ENCODE measurements at places on chromosomes 16 and 17. TPM values are rescaled to one million over a fixed set of nuclear protein-coding genes. Genes with fewer than 3 reads are reported as not detected.

DNA sequence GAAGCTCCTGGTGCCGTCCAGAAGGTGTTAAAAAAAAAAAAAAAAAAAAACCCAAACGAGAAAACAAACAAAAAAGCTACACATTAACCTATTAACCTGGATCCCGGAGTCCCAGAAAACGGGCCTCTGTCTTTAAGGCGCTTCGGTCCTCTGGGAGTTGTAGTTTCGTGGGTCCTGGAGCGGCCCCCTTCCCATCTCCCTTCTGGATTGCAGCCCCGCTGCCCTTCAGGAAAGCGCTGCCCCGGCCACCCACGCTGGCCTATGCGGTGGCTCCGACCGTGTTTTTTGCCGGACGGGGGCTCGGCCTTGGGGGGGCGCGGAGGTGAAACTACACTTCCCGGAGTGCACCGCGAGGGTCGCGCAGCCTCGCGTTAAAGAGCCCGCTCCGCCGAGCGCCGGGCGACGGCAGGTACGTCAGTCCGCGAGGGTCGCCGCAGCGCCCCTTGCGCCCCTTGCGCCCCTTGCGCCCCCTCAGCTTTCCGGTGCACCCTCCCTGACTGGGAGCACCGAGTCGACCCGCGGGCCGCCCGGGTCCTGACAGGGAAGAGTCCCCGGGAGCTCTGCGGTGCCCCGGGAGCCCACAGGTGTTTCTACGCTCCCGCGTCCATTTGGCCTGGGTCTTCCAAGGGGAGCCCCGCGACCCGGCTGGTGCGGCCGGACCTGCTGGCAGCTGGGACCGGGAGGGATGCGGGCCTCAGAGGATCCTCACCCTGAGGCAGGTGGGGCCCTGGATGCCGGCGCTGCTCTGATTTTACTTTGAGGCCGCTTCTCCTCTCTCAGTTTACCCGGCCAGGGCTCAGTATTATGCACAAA lies at the start of gene FCSK:
Gene FCSK (plus strand): TSS at position 374 of the 813 bp plus-strand sequence. CDS start 8,596 bp downstream, outside the sequence.
- peak within 1 kb of the TSS; percentile 94 for H3K4me3 ChIP-seq
- H3K4me1 ChIP-seq = peaks cover 4% of the 10 kb centered on the region
- peak; percentile 68 for DNase-seq
- no peaks in the 10 kb centered on the region for H3K36me3 ChIP-seq
- H3K27ac ChIP-seq = peak within 1 kb of the TSS; percentile 95
- no peaks in the 10 kb centered on the region for H3K27me3 ChIP-seq

GRCh38 chr17:20284022-20284421 lies 183.3 kb downstream of the LGALS9B start:
- H3K4me3 ChIP-seq = no peak overlapping the region
- no peaks in the 10 kb centered on the region for H3K27me3 ChIP-seq
- no peaks in the 10 kb centered on the region for H3K4me1 ChIP-seq
- no peak overlapping the region for H3K27ac ChIP-seq
- DNase-seq = no peak
- no peaks in the 10 kb centered on the region for H3K36me3 ChIP-seq

DNA sequence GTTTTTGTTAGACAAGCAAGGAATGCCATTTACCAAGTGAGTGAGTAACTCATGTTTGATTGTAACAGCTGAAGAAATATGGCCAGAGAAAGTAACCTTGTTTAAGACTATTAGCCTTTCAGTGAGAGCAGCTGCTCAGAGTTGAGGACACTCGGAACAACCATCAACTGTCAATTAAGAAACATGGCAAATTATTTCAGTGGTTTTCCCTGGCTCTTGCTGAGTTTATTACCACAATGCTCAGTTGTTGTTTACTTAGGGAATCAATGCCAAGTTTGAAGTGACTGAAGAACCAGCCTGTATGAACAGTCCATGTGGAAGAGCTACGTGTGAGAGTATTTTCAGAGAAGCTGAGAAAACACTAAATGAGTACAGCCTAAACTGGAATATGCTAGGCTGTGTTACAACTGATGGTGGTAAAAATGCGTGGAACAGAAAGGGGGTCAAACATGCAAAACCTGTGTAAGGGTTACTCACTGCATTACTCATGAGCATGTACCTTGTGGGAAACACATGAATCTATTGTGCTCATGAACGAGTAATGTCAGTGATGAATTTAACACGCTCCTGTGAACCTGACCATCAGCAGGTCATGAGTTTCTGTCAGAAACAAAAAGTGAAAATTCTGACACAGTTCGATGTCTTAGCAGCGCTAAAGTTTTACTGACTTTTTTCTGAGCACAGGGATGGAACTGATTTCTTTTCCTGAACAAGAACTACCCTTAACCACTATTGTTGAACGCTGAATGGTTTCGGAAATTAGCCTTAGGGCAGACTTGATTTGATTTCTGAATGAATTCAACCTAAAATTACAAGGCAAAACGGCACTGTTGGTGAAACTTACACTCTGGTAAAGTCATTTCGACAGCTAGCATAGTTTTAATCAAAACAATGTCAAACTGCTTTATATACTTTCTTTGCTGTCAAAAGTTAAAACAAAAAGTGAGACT lies 33.5 kb downstream of the GNA13 start:
- no peaks in the 10 kb centered on the region for H3K27me3 ChIP-seq
- peaks cover 39% of the 10 kb centered on the region for H3K4me1 ChIP-seq
- H3K4me3 ChIP-seq = no peak overlapping the region
- peak overlapping the region; percentile 2 for H3K27ac ChIP-seq
- no peaks in the 10 kb centered on the region for H3K36me3 ChIP-seq

C16orf96 gene
- 0.30 TPM for polyA plus RNA-seq

DNA sequence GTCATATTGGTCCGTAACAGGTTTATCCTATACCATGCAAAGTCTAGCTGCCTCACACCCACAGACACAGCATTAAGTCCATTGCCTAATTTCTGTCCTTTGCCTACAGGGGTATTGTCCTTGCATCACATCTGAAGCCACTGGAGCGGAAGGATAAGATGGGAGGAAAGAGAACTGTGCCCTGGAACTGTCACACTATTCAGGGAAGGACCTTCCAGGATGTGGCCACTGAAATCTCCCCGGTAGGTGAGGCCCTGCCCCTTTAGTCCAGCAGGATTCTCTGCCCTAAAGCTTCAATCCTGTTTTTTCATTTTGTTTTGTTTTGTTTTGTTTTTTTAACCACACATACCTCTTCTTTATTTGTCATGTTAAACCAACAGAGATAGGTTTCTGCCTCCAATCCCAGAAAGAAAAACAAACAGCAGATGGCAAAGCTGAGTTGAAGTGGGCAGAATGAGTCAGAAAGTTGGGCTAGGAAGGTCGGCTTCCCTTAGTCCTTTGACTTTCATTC lies 2.2 kb upstream of the EFTUD2 start:
- no peak overlapping the region for H3K4me3 ChIP-seq
- H3K27ac ChIP-seq = no peak overlapping the region
- H3K27me3 ChIP-seq = no peaks in the 10 kb centered on the region
- H3K36me3 ChIP-seq = no peaks in the 10 kb centered on the region
- H3K4me1 ChIP-seq = no peaks in the 10 kb centered on the region

TOX3 gene
- polyA plus RNA-seq = 4.6 TPM

DNA sequence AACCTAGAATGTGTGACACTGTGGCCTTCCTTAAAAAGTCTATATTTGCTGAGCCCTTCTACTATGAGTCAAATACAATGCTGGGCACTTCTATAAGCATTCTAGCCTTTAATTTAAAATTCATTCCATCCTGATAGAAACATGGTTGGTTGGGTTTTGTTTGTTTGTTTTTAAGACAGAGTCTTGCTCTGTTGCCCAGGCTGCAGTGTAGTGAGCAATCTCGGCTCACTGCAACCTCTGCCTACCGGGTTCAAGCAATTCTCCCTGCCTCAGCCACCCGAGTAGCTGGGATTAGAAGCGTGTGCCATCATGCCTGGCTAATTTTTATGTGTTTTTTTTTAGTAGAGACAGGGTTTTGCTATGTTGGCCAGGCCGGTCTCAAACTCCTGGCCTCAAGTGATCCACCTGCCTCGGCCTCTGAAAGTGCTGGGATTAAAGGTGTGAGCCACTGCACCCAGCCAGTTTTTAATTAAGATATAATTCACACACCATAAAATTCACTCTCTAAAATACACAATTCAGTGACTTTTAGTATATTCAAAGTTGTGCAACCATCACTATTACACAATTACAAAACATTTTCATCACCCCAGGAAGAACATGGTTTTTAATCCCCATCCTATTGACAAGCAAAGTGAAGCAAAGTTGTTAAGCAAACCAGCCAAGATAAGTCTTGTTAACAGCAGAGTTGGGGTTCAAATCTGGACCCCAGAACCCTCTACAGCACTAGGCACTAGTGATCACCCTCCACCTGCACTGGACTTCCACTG lies 42.8 kb downstream of the CMTM4 start:
- no peak overlapping the region for H3K27ac ChIP-seq
- no peaks in the 10 kb centered on the region for H3K4me1 ChIP-seq
- H3K4me3 ChIP-seq = no peak overlapping the region
- H3K27me3 ChIP-seq = no peaks in the 10 kb centered on the region

DNA sequence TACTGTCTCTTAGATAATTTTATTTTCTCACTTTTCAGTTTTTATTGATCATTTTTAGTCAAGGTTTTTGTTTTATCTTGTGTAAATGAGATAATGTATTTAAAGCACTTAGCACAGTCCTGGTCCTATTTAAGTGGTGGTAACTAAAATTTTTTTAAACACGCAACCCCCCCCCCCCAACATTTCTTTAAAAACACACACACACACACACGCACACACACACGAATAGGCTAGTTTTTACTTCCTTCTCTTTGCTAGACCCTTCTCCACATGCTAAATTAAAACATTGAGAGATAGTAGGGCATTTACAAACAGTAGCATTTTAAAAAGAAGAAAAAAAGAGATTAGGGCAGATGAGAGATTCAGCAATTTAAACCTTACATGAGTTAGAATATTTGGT lies 5.0 kb downstream of the NFATC3 start:
- H3K27ac ChIP-seq = no peak overlapping the region
- DNase-seq = no peak
- no peaks in the 10 kb centered on the region for H3K27me3 ChIP-seq

DNA sequence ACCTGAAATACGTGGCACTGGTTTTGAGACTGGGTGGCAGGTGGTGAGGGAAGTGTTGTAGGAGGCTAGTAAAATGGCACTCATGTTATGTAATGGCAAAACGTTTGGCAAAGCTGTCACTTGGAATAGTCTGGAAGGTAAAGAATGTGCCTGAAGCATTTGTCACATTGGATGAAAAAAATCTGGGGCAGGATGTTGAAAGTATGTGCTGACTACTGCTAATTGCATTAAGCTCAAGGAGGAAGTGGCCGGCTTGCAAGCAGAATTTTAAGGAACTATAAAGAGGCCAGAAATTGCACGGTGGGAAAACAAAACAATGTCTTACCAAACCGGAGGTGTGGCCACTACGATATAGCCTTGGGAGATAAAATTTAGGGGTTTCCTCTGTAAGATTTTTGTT lies 26.6 kb upstream of the NLRP1 start:
- no peak overlapping the region for H3K4me3 ChIP-seq
- H3K36me3 ChIP-seq = no peaks in the 10 kb centered on the region
- no peaks in the 10 kb centered on the region for H3K4me1 ChIP-seq
- H3K27ac ChIP-seq = no peak overlapping the region

DNA sequence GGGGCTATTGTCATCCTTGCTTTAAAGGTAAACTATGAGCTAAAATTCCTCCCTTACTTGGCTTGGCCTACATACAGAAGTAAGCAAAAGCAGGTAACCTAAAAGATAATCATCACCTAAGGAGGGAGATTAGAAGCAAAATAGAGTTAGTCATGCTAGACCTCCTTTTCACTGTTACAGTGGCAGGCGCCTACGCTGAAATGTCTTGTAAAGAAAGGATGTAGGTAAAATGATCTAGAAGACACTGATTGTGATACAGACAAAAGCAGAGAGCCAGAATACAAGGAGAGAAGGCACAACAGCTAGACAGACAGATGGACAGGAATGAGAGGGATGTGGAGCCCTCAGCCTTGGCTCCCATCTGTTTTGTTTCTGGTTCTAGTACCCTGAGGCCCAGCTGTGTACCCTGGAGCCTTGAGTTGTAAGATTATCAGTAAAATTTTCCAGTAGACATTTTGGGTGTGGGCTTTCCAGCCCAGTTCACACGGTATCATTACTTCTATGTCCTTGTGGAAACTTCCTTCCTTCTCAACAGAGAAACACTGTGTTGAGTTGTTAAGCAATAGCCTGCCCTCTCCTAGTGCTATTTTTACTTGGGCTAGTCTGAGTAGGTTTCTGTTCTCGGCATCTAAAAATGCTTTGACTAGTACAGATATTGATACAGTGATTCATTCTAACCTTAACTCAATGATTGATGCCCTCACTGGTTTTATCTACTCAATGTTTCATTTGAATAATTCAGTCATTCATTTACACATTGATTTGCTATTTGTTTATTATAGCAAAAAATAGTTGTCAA lies 7.7 kb upstream of the C16orf78 start:
- no peaks in the 10 kb centered on the region for H3K4me1 ChIP-seq
- no peak overlapping the region for H3K27ac ChIP-seq
- no peak overlapping the region for H3K4me3 ChIP-seq
- no peak for DNase-seq
- no peaks in the 10 kb centered on the region for H3K27me3 ChIP-seq
- H3K36me3 ChIP-seq = no peaks in the 10 kb centered on the region

DNA sequence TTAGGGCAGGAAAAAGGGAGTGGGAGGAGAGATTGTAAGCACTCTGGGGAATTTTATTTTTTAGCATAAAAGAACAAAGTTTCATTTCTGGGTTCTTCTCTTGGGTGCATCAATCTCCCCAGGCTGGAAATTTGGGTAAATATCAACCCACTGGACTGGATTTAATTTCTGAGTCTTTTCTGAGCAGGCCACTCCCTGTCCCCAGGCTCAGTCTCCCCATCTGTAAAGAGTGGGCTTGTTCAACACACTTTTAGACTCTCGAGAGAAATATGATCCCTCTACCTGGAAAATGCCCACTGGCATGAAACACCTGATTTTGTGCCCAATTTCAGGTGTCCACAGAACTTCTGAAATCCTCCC lies 617 bp upstream of the VTN start:
- peaks cover 13% of the 10 kb centered on the region for H3K4me1 ChIP-seq
- no peak for DNase-seq
- peak overlapping the region; percentile 54 for H3K4me3 ChIP-seq

DNA sequence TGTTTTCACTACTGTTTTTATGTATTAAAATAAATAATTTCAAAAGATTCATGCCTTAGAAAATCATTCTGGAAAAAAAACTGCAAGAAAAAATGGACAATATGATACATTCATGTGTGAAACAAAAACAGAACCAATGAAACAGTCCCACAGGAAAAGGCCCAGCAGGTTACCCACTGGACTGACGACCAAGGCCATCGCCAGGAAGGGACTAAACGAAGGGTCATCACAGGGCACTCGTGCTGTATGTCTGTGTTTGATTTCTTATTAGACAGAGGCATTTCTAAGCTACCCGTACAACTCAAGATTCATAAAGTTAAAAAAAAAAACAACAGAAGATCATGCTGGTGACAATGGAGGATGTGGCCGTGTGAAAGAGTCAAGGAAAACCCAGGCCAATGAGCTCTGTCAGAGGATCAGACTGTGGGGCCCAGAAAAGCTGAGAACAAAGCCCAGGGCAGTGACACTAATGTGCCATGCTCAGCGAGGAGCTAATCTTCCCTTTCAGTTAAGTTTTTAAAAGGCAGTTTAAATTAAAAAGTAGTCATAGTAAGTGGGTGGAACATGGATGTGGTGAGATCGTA lies 31.8 kb downstream of the NSMCE1 start:
- H3K4me1 ChIP-seq = no peaks in the 10 kb centered on the region
- no peaks in the 10 kb centered on the region for H3K27me3 ChIP-seq
- no peak for DNase-seq
- H3K27ac ChIP-seq = peak overlapping the region; percentile 72
- H3K36me3 ChIP-seq = peaks cover 2% of the 10 kb centered on the region
- no peak overlapping the region for H3K4me3 ChIP-seq

PDE6G gene
- 0.49 TPM for polyA plus RNA-seq

All from pancreas (tissue), 10 donors.